Osteocyte (in vitro differentiated cells): ENCODE measurements at places on chromosomes 11 and 22.

DNA sequence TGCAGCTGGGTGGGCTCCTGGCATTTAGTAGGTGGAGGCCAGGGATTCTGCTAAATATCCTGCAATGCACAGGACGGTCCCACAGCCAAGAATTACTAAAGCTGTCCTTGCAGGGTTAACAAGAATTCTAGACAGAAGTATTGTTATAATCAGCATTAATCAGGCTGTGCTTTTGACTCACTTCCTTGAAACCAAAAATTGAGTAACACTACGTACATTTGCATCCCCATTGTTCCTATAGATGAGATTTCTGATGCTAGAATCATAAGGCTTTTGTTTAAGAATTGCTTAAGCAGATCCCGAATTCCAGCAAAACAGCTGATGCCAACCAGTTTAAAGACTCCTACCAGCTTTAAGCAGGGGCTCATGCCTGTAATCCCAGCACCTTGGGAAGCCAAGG lies 11.4 kb downstream of the SLC6A5 start:
- no peak for DNase-seq

DNA sequence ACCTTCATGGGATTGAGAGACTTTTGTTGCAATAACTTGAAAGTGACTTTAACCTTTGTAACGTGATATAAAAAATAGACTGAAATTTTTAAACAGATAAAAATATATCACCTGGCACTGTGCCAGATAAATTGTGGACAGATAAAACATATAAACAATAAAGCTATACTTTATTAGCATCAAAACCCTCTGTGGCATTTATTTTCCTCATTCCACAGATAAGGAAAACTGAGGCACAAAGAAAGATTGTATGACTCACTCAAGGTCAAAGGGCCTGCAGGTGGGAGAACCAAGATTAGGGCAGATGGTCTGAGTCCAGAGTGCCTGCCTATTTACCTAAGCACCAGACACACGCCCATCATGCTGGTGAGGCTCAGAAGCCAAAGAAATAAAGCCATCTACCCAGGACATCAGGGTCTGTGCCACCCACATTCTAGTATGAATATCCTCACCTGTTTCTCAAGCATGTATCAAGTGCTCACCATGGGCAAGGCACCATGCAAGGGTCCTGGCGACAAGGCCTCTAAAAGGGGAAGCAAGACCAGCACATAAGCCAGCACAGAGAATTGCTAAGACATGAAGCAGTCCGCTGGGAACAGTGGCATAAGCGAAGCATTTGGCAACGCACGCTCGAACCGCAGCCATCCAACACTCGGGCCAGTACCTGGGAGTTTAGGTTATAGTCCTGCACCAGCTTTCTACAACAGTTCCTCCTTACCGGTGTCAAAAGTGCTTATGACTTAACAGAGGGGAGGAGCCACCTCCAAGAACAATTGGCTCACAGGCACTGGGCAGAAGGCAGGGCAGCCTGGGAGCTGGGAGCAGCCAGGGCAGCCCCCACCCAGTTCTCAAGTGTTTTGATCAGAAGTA lies 17.6 kb downstream of the MYH9 start:
- no peak for DNase-seq

DNA sequence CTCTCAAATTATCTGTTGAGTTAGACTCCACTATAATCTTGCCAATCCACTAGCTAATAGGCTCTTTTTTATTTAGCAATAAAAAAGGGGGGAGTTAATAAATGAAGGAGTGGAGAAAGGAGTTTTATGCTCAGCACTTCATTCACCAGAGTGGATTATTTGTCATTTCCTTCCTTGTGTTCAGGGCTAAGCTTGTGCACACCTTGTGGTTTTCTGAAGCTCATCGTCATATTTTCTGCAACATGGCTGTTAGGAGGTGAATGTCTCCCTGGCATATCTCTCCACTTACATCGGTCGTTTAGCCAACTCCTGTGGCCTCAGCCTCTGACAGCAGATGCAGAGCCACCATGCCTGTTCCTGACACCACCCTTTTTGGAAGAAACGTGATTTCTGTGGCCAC lies 83.9 kb upstream of the MTNR1B start:
- no peak for DNase-seq

DNA sequence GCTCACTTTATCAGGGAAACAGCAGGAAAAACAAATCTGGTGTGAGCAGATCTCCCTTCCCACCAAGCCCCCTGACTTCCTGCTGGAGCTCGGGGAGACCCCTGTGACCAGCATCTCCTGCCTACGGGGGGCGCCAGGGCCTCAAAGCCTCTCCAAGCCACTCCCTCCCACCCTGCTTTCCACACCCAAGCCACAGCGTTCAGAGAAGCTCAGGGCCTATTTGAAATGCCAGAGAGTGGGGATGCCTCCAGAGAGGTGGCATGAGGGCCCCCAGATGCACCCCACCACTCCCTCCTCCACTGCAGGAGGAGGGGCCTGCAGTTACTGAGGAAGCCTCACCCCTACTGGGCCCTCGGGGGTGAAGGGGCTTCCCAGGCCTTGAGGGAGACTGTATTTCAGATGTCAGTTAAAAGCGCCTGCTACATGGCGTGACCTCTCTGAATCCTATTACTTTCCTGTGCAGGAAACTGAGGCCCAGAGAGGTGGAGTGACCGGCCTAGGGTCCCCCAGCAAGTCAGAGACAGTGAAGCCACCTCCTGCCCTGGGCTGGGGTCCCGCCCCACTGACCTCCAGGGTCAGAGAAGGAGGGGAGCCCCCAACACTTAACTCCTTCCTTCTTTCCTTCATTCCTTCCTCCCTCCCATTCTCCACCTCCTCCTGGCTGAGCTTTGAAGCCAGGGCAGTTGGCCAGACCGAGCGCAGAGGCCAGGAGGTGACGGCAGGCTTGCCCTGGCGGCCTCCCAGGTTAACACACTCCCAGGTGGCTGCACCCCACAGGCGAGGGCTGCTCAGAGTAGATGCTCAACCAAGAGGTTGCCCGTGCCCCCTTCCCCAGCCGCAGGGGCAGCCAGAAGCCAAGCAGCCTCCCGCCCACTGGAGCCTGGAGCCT lies 6.0 kb upstream of the CDKN1C start:
- DNase-seq: no peak

GRCh38 chr11:64570341-64570740 lies 20.7 kb upstream of the SLC22A12 start:
- no peak for DNase-seq

DNA sequence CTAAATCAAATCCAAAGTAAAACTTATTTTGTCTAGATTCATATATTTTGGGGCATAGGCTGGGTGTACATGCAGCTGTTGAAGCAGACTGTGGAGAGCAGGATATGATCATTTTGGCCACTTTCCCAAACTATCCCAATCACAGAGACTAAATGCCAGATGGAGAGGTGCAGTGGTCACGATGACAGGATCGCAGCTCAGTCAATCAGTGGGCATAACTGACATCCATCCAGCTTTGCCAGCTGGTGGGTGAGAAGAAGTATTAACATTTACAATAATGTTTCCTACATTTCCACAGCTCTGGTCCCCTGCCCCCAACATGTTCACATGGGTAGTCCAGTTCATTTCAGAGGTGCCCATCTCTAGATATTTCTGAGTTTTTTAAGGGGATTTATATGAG lies 255.5 kb upstream of the SESN3 start:
- DNase-seq: no peak

- DNase-seq: no peak
Observed at GRCh38 chr22:17748555-17749353, 25.5 kb downstream of the BID start.

- no peak for DNase-seq
Observed at GRCh38 chr11:120801801-120802689, 221.9 kb upstream of the TBCEL start.

- no peak for DNase-seq
Observed at GRCh38 chr11:2155511-2155910, 5.5 kb downstream of the INS start.

- DNase-seq: no peak
Observed at GRCh38 chr11:2815762-2816496, 69.6 kb downstream of the CDKN1C start.

DNA sequence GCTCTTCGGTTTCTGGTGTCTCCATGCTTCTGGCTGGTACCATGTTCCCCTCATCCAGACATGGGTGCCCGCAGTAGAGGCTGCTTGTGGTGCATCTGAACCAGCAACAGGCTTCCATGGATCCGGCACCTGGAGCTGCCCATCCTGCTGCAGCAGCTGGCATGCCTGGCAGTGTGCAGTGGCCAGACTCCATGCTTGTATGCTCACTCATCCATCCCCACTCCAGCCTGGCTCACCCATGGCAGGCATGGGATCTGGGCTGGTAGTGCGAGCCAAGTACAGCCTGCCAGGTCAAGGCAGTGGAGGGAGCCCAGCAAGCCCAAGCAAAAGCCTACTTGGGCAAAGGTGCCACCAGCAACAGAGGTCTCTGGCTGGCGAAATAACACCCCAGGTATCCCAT lies 6.2 kb upstream of the OR5W2 start:
- no peak for DNase-seq

- no peak for DNase-seq
Observed at GRCh38 chr11:58024601-58025091, 965 bp downstream of the OR9Q1 start.

DNA sequence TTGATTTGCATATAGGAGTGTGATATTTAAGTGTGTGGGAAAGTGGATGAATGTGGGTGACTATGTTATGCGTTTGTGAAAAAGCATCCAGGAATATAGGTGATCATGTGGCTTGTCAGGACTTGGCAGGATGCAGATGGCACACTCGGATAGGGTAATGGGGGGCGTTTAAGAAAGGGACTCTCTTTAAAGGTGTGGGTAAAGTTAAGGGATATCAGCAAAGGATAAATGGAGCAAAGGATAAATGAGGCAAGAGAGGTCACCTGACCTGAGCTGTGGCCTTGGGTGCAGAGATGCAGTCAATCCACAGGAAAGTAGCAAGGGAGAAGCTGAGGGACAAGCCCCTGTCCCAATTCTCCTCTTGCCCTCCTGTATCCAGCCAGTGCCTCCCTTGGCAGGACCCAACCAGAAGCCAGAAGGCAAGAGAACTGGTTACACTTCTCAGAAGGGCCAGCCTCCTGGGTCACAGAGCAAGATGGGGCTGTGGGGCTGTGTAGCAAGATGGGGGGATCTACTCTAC lies 47.5 kb upstream of the GRAMD1B start:
- DNase-seq: no peak

- no peak for DNase-seq
Observed at GRCh38 chr22:21984793-21985192, 2.2 kb upstream of the TOP3B start.

- no peak for DNase-seq
Observed at GRCh38 chr11:19372381-19372780, 131.6 kb upstream of the E2F8 start.

DNA sequence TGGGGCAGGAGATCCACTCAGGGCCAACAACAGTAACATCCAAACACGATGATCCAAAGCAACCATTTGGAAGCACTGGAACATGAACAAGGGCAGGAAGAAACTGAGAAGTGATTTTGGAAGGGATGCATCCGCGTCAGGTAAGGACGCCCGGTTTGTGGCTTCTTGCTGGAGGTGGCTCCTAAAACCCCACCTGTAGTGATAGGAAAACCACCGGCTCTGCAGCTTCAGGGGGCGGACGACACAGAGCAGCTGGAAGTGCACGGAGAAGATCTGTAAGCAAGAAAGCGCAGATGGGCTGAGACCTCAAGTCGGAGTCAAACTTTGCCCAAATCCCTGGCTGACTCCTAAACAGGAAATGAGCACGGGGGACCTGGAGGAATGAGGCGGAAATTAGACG lies 1066.1 kb downstream of the BRD1 start:
- peak; percentile 69 for DNase-seq

DNA sequence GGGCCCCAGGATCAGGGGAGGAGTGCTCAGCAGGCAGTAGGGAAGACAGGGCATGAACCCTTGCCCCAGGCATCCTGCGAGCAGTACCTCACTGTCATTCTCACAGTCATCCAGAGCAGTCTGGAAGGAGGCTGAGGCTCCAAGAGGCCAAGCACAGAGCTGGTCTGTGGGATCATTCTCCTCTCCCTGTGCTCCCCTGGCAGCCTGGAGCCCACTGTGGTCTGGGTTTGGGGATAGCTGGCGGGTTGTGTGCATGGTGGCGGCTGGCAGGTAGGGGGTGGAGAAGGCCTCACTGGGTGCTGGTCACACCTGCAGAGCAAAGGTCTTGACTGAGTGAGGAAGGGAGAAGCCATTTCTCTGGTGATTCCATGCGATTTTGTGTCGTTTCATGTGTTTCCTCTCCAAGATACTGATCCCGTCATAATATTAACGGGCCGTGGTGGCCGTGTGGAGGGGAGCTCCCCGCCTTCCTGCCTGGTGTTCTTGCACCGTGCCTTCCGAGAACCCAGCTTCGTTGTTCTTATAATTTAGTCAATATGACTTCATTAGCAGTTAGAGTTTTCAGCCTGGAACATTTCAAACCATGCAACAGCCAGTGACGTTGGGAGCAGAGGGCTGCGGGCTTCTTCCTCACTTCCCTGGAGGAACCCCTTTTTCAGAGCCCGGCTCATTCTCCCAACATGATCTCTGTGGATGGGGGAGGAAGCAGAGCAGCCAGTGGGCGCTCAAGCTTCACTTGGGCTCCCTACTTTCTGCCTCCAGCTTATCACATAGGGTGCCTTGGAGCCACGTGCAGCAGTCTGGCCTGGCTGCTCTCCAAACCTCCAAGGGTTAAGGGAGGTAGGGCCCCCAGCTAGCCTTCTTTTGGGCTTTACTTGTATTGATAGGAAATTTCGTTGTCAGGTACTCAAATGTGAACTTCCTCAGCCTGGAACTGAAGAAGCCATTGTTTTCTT lies 20.8 kb upstream of the ADORA2A start:
- DNase-seq: peak; percentile 71

DNA sequence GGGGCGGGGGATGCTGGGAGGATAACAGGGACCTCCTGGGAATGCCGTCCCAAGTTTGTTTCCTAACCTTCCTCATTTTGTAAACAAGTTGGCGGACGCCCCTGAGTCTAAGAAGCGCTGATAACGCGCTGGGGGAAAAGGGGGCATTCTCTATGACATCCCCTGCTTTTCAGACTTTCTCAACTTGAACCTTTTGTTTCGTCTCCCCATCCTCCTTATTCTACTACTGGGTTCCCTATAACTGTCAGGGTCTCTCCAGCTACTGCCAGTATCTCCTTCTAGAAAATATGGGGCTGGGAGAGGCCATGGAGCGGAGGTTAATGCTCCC lies 654 bp downstream of the TMEM86A start:
- no peak for DNase-seq

GRCh38 chr22:38762551-38762983 lies 6.8 kb upstream of the SUN2 start:
- no peak for DNase-seq

GRCh38 chr22:37705205-37705604 lies 8.4 kb downstream of the TRIOBP start:
- no peak for DNase-seq

DNA sequence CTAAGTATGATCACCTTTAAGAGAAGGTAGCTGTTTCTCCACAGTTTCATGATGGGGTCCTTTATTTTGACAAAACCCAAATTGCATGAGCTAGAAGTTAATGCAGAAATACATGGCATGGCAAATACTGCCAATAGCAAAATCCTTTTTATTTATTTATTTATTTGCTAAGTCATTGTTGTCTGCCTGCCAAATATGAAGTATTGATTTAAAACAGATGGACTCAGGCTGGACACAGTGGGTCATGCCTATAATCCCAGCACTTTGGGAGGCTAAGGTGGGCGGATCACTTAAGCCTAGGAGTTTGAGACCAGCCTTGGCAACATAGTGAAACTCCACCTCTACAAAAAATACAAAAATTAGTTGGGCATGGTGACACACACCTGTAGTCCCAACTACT lies 52.4 kb downstream of the LARGE2 start:
- DNase-seq: no peak
